NCI-H510A (cell line): ENCODE measurements at places on chromosomes 2 and 18.

DNA sequence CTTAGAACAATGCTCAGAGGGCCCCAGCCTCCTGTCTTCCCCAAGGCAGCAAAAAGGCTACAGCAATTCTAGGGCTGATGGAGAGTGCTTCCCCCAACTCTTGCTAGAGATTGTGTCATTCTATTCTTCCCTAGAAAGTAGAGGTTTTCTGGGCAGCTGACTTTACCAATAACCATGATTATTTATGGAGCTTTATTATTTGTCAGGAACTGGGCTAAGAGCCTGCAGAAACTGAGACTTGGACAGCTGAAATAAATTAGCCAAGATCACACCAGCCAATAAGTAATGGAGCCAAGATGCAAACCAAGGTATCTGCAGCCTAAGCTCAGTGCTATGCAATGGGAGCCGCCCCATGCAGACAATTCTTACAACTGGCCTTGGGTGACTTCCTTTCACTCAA is 84.8 kb downstream of the CCBE1 start:
- DNase-seq = no peak

GRCh38 chr2:148554459-148555247 is 89.9 kb upstream of the EPC2 start:
- no peak for DNase-seq

DNA sequence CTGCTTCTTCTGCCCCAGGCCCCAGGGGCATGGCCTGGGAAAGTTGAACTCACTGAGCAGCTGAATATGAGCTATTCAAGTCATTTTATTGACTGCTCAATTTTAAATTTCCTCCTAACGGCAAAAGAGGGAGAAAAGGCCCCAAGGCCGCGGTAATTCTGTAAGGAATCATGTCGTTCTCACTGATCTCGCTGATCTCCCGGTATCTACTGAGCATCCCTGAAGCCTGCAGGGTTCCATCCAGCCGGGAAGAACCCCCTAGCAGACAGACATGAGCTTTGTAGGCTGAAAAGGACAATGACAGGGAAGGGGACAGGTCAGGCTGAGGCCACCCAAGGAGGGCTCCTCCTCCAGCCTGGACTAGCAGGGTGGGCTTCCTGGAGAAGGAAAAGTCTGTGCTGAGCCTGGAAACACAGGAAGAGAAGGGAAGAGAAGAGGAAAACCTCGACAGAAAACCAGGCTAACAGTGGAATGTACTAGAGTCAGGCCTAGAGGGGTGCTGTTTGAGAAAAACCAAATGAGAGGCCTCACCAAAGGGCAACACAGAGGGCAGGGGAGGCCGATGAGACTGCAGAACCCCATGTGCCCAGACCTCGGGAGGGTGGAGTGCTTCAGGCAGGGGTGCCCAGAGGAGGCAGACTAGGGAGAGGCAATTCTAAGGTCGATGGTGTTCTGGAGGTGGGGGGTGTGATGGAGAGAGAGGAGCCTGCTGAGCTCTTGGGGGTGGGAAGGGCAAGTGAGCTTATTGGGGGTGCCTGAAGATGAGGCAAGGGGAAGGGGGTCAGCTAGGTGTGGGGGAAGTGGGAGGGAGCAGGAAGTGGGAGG is 2.9 kb upstream of the NPPC start:
- no peak for DNase-seq

DNA sequence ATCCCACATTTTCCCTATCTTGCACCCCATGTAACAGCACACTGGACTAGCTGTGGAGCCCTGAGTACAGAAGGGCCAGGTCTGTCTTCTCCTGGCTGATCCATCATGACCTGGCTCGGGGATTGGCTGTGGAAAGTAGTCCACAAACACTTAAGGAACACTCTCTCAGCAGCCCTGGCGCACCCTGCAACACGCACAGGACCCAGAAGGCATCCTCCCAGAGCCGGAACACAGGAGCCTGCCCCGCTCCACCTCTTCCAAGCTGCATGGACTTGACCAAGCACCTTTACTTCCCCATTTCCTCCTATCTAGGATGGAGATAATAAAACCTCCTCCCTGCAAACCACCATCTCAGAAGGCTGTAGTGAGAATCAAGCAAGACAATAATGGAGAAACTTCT is 151.7 kb downstream of the CTIF start:
- DNase-seq = no peak

DNA sequence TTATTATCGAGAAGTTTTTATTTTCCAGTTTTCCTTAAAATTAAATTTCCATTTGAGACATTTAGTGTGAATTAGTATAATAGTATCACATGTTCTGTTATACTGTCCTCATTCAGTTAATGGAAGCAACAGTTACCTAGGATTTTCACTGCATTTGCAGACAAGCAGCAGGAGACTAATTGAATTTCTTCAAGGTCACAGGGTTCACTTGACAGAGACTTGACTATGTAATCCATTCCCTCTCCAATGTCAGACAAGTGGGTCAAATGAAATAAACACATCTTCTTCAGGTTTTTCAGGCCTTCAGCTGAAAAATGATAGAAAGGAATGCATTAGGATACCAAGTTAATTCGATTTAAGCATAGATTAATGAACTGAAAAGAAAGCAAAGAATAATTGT is 26.7 kb downstream of the NLRC4 start:
- no peak for DNase-seq

- no peak for DNase-seq
Observed at GRCh38 chr2:169082995-169083394, 13.6 kb downstream of the DHRS9 start.

DNA sequence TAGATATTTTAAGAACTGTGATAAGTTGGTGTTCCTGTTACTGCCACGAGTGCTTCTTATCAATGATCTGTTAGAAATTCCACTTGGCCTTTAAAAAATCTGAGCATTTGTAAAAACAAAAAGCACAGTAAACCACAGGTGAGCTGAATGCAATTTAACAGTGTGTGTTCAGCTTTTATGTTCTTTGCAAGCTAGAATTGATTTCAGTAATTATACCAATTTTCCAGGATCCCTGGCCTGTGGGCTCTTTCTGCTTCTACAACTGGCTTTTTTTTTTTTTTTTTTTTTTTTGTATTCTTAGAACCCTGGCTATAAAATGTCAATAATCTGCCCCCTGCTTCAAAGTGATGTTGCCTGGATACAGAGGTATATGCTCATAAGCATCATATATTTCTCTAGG is 548.5 kb upstream of the SLC8A1 start:
- no peak for DNase-seq

DNA sequence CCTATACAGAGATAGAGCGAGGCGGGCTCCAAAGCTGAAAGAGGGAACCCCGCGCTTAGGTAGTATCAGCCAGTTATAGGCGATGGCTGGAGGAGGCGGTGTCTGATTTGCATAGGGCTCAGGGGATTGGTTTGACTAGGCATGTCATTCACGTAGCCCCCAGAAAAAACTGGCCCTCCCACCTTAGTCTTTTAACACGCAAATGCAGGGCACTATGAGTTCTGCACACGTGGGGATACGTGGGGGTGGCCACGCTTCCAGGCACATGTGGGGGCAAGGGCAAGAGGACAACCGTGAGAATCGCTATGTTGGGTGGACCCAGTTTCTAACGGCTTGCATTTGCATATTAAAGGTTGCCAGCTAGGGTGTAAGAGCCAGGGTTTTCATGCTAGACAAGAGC is 56.7 kb upstream of the MSTN start:
- DNase-seq = no peak

GRCh38 chr2:44549856-44550255 is 188.1 kb downstream of the CAMKMT start:
- DNase-seq = no peak

GRCh38 chr2:119694845-119695521 is 16.0 kb downstream of the TMEM177 start:
- peak; percentile 39 for DNase-seq

DNA sequence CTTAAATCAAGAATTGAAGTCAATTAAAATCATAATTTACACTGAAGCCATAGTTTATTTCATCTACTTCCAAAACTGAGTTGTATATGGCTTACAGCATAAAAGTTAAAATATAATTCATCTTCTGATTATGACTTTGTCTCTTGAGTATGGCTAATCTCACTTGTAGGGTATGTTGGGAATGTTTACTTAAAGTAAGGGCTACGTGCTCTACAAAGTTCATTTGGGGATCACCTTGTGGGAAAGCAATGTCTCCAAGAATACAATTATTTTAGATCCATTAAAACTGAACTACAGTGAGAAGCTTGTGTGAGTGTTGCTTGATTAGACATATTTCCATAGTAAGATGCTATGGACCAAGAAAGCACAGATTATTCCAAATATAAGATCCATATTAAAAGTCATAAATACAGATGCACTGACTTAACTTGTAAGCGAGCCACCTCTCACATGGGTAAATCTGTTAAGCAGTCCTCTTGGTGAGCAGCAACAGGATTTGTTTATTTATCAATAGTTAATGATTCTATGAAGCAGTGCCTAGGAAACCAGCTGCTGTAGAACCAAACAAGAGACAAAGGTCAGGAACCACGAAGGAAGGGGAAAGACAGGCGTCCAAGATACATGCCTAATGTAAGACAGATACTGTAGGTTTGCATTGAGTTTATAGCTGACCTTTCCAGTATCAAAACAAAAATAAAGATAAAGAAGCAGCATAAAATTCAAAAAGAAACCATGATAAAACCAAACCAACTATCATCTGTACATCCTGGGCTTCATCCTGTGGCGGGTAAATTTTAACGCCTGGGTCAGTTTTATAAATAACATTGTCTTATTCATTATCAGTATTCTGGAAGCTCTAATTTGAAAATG is 24.8 kb downstream of the DSG4 start:
- DNase-seq = no peak

- no peak for DNase-seq
Observed at GRCh38 chr2:222736301-222736700, 64.8 kb downstream of the MOGAT1 start.

GRCh38 chr2:86806059-86806857 is 15.5 kb upstream of the CD8A start:
- DNase-seq = no peak
